ENCODE measurements at places on chromosomes 7 and 10.

DNA sequence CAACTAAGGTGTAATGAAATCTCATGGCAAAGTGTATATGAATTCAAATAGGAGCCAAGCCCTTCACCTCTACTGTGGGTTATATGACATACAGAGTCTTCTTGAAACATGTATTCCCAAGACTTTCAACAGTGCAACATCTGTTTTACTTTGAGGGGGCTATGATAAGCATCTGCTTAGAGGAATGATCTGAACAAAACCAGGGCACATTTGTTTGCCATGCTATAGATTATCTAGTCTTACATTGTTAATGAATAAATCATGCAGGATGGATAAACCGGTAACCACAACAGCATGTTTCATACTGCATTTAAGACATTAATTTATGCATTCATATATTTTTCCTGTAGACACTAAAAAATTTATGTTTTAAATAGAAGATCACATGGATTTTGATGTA is 1021.9 kb downstream of the LRMDA start:
- DNase-seq = no peak

DNA sequence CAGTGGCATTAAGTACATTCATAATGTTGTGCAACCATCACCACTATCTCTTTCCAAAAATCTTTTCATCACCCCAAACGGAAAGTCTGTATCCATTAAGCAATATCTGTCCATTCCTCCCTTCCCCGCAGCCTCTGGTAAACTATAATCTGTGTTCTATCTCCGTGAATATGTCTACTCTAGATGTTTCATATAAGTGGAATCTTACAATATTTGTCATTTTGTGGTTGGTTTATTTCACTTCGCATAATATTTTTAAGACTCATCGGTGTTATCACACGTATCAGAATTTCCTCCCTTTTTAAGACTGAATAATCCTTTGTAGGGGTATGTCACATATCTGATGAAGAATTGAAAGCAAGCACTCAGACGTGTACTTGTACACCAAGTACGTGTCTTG is 86.0 kb upstream of the FGFR2 start:
- DNase-seq = no peak

DNA sequence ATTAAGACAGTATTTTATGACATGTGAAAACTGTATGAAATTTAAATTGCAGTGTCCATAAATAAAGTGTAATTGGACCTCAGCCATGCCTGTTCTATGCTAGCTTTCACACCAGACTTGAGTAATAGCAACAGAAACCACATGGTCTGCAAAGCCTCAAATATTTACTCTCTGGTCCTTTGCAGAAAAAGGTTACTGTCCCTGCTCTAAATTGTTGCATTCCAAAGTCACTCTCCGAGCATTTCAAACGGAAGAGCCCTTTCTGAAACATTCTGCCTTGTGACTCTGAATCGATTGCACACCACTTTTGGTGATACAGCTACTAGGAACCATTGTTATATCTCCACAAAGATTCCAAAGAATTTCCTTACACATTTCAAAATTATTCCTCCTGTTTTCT is 81.0 kb upstream of the STK17A start:
- DNase-seq = no peak

GRCh38 chr7:99499371-99499720 is 735 bp downstream of the ZNF394 start:
- no peak for DNase-seq

DNA sequence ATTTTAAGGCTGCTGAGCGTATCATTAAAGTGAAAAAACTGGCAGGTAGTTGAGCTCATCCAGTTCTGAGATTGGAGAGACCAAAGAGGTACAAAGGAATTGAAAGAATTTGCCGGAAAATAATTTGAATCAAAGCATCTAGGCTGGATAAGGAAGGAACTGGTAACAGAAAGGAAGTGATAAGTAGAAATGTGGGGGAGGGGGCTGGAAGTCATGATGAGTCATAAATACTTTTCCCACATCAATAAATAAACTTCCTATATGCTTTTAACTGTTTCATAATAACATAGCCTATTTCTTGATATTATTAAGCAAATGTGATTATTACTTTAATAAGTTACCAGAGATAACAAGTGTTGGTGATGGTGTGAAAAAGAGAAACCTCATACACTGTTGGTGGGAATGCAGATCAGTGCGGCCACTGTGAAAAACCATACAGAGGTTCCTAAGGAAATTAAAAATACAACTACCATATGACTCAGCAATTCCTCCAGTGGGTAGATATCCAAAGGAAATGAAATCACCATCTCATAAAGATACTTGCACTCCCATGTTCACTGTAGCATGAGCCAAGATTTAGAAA is 27.0 kb downstream of the ZNF438 start:
- DNase-seq = no peak

DNA sequence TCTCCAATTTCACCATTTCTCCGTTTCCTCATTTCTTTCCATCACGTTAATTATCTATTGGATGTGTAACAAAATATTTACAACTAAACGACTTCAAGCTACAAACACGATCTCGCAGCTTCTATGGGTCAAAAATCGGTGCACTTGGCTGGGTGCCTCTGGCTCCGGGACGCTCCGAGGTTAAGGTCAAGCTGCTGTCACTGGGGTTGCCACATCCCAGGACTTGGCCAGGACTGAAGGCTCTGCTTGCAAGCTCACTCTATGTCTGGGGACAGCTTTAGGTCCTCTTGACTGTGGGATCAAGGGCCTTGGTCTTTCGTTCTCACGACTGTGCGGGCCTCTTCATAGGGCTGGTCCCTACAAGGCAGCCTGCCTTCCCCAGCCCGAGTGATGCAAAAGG is 159.7 kb downstream of the CCDC3 start:
- DNase-seq = no peak

GRCh38 chr7:68015122-68015977 is 1018.7 kb downstream of the TYW1 start:
- no peak for DNase-seq

DNA sequence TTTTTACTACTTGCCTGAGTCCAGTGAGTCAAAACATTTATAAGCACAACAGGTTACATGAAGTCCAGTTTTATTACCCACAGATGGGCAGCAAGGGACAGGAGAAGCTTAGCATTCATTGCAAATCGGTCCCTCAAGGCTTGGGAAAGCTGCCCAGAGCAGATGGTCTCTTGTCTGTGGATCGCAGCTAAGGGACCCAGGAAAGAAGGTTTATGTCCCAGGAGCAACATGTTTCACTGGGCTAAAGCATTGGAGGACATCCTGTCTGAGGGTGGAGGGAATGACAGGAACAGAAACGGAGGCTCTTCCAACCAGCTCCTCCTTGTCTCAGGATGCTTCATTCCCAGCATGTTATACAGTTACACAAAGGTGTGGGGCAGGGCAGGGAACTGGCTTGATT is 39.3 kb downstream of the TRIM24 start:
- DNase-seq = no peak

DNA sequence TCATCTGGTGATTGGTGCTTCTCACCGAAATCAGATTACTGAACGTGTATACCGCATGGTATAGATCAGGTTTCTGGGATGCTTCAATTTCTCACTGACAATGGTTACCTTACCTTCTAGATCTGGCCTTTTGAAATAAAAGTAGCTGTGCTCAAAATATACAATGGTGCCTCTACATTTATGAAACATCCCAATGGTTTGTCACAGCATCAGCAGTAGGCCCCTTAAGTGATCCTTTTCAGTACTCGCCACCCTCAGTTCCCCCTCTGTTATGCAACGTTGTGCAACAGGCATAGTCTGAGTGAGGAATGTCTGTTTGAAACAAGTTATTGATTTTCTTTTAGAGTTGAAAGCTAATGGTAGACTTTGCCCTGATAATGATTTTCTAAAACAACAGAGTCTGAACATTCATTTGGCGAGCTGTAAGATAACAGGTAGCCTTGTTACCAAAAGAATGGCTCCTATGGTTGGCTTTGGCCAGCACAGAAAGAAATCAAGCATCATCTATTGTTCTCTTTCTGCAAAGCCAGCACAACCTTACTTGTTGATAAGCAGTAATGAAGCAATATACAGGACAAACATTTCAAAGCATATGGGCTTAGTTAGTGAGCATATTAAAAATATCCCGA is 693.9 kb downstream of the PARD3 start:
- no peak for DNase-seq

DNA sequence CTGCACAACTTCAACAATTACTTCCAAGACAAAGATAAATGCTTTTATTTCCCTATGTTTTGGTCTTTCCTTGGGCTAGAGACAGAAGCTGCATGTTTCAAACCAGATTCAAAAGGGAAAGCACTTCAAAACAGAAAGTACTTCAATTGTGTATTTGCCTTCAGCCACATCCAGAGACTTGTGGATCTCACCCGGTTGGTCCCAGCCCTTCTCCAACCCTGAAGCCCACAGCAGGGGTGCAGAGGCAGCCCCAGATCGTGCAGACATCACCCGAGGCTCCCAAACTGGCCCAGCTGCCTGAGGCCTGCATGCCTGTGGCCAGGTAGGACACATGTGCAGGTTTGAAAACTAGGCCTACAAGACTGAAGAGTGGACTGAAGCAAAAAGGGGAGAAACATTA is 80.8 kb downstream of the ALOX5 start:
- no peak for DNase-seq

DNA sequence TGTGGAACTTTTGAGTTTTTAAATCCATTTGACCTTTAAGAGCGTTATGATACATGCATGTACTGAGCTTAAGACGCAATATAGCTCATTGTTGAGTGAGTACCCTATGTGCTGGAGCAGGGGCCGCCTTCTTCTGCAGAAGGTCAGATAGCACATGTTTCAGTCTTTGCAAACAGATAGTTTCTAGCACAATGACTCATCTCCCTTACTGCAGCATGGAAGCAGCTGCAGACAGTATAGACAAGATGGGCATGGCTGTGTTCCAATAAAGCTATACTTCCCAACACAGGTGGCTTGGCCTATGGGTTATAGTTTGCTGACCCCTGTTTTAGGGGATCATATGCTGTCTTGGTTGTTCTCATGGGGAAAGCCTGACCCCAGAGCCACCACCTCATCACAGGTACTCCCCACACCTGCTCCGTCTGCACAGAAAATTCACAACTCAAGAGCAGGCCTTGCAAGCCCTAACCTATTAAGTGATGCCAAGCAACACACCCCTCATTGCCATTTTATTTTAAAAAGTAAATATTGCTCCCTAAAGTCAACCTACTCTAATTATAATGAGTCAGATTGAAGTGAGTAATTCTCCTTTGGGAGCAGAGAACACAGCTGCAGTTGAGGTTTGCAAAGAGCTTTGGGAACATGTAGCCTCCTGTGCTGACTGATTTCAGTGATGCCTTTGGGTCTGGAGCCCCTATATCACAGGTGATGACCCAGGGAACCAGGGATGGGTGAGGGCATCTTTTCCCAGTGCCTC is 330.1 kb downstream of the PAXIP1 start:
- DNase-seq = no peak

DNA sequence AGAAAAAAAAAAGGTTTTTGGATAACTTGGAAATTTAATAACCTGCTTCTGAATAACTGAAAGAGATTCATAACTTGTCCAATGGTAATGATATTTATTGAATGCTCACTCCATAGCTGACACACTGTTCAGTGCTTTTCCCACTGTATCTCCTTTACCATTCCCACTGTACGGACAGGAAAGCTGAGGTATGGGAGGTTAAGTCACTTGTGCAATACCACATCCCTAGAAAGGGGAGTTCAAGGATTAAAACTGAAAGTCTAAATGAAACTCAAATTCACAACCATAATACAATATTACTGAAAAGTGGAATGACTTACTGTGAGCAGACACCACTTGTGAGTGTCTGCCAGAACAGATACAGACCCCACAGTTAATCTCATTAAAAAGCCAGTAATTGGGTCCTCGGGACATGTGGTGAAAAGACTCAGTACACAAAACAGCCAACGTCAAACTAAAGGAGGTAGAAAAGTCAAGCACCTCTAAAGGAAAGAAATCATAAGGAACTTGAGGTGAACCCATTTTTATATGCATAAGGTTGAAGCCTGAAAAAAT is 13.8 kb upstream of the RHOBTB1 start:
- DNase-seq = no peak

- DNase-seq = no peak
Measured at GRCh38 chr7:44622342-44623151, 16.1 kb downstream of the OGDH start.

GRCh38 chr7:4074994-4075393 is 607.1 kb upstream of the FOXK1 start:
- no peak for DNase-seq

DNA sequence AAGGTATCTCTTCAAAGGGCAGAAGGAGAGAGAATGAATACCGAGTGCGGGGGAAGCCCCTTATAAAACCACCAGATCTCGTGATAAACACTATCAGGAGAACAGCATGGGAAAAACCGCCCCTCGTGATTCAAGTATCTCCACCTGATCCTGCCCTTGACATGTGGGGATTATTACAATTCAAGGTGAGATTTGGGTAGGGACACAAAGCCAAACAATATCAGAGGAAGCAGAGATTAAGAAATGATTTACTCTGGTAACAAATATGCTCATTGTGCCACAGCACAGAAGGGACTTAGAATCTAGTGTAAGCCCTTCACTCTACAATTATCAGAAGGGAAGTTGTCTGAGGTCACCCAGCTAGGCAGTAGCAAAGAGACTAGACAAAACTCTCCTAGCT is 40.1 kb upstream of the ZNRF2 start:
- no peak for DNase-seq

GRCh38 chr7:138186951-138187351 is 110.7 kb downstream of the AKR1D1 start:
- DNase-seq = no peak

DNA sequence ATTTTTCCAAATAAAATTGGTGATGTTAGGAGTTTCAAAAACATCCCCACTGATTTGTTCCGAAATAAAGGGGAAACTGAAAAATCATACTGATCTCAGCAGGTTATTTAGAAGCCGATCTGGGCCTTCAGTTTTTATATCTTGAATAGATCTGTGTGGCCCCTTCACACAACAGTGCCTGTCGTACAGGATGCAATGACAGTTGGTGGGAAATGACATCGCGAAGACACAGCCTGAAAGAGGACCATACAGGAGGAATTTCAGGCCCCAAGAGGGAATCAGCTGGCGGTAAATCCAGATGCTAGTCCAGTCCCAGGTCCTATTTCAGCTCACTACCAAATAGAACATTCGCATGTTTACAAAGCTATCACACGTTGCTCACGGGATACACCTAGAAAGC is 3.0 kb downstream of the H2BK1 start:
- no peak for DNase-seq

DNA sequence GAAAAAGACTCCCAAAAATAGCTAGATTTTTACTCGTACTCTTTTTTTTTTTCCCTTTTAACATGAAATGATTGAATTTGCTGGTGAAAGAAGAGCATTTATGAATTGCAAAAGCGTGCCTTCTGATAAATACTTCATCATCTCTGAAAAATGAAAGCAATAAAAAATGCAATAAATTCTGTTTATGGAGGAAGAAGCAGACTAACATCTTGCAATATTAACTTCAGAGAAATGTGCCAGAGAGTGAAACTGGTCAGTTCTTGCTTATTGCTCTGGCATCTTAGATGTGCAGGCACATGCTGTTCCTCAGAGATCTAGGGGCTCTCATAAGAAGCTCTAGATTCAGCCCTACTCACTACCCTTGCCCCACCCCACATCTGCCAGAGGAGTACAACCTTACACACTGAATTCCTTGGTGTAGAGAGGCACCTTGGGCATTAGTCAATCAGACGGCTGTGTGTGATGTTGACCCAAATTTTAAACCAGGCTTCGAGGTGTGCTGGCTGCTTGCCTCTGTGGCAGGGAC is 891.1 kb upstream of the GHITM start:
- DNase-seq = no peak

- no peak for DNase-seq
Measured at GRCh38 chr10:48779546-48780152, 95.0 kb downstream of the WDFY4 start.
